ENCODE measurements at places on chromosomes 12 and 14.

GRCh38 chr12:76186131-76186906 lies 101.8 kb upstream of the NAP1L1 start:
- no peak for DNase-seq

GRCh38 chr14:102776761-102777710 lies at the start of gene TRAF3:
TRAF3 (plus strand) TSS chr14:102777449; CDS start chr14:102870202, 92,753 bp downstream.
- DNase-seq = peak; percentile 43

DNA sequence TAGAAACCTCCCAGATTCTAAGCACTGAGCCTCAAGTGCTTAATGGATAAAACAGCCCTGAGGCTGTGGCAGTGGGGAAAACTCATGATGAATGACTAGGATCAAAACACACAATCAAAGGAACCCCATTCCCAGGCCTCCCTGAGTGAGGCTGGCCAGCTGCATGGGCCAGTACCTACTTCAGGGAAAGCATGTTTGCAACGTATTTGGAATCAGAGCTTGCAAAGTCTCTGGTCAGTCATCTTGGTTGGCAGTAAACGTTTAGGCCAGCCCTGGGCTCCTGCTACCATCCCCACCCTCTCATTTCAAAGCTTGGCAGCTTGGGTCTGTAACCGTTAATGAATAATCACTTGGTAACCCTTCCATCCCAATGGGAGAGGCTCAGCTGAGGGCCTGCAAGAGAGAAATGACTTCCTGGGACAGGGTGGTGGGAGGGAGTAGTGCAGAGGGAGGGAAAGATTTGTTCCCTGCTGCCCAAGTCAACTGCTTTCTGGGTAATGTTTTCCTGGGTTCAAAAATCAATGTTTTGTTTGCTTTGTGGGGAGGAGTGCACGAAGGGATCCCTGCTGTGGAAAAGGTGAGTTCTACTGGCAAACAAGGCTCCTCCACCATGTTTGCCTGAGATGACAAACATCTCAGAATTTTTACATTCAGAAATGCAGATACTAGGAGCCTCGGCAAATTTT lies 2.0 kb upstream of the RNASE8 start:
- DNase-seq = no peak

- DNase-seq = no peak
Observed at GRCh38 chr12:98360401-98360800, 155.0 kb upstream of the TMPO start.

DNA sequence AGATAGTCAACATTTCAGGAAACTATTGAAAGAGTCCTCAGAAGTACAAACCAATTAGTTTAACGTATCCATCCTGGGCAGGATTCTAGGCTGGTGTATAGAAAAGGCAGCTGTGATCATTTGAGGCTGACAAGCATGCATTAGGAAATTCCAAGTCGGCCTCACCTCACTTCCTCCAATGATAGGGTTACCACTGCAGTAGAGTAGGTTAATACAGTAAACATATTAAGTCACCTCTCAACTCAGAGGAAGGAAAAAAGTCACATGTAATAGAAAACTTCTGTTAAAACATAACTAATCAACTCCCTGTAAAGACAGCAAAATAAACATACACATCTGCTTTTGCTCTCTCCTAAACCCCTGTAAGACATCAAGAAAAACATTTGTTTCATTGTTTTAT lies 33.5 kb downstream of the MED13L start:
- no peak for DNase-seq

- no peak for DNase-seq
Observed at GRCh38 chr12:102642199-102642598, 161.8 kb upstream of the IGF1 start.

GRCh38 chr12:5498076-5498475 lies 66.2 kb downstream of the NTF3 start:
- DNase-seq = no peak

DNA sequence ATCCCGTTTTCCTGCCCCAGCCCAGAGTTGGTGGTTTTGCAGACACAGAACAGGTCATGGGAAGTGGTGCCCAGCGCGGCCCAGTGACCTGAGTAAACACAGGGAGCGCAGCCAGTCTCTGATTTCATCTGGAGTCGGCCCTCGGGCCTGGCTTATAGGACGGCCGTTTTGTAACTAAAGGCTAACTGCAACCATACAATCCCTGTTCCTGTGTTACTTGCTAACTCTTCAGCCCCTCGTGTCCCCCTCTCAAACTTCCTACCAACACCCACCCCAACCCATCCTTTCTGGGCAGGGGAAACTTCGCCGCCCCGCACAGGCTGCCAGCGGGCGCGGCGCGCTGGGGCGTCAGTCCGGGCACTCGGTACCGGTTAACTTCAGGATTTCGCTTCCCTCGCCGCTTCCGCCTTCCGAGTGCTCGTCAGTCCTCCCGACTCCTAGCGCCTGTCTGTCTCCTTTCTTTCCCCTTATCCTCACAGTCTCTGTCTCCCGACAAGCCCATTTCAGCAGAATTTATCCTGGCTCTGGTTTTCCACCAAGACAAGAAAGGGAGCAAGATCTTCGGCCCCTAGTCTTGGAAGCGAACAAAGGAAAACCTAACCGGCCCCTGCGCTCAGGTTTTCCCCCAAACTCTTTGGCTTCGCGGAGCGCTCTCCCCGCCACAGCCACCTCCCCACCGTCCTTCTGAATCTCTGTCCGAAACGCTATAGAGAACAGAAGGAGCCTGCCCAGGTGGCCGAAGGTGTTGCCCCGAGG lies 2.0 kb downstream of the SIX1 start:
- DNase-seq = no peak
